Calu3 (cell line): ENCODE measurements at places on chromosomes 5 and 9. TPM values are rescaled to one million over a fixed set of nuclear protein-coding genes. Genes with fewer than 3 reads are reported as not detected.

DNA sequence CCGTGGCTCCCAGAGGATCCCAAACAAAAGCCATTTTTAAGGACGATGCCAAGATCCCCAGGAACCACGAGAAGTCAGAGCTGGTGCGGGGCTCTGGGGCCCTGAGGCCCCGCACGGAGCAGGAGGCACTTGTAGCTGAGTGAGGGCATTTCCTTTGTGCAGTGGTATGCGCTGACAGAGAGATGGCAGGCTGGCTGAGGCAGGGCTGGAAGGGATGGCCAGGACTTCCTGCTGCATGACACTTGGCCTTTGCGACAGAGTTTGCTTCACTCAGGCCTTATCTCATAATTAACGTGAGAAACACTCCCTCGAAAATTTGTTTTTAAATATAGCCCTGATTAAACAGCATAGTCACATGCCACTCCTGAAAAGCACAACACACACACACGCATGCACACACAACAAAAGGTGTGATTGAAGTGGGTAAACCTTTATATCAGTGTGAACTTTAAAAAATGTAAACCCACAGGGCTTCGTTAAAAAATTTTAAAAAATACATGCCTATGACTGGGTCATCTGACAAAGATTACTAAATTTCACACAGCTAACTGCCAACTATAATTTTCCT is 536.6 kb downstream of the PDE4D start:
- no peak for DNase-seq
- peaks cover 17% of the 10 kb centered on the region for H3K4me1 ChIP-seq
- no peak overlapping the region for H3K27ac ChIP-seq
- no peaks in the 10 kb centered on the region for H3K27me3 ChIP-seq
- H3K4me3 ChIP-seq = no peak overlapping the region

DNA sequence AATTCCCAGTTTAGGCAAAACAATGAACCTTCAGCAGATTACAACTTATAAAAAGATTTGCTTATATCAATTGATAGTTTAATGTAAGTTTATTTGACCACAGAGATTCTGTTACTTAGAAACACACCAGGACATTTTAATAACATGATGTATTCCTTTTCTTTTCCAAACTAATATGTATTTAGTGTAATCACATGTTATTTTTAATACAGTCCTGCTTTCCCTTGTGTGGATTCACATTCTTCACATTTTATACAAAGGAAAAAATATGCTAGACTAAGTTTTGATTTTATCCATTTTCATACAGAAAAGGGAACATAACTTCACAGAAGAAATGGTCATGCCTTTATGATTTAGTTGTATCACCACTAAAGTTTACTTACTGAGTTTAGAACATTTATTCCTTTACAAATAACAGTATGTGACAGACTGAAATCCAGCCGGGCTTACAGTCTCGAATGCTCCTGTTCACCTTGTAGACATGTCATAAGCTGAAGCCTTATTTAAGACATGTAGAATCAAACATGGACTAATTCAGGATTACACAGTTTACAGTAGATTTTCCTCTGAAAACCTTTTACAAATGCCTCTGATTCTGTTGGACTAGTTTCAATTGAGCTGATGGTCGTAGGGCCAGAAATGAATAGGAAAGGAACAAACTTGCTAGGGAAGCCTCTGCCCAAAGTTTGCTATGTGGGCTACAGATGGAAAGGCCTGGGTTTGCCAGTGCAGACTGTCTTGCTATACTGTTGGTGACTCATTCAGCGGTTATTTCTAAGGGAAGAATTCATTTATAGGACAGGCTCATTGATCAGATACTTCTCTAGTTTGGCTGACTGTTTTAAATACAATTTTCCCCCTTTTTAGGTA is 6.6 kb upstream of the ASPN start:
- H3K36me3 ChIP-seq = no peaks in the 10 kb centered on the region
- no peaks in the 10 kb centered on the region for H3K27me3 ChIP-seq
- H3K4me3 ChIP-seq = no peak overlapping the region
- no peak overlapping the region for H3K27ac ChIP-seq
- H3K4me1 ChIP-seq = peaks cover 4% of the 10 kb centered on the region

GRCh38 chr5:65305913-65306312 is 175.8 kb downstream of the ADAMTS6 start:
- no peak for DNase-seq
- H3K36me3 ChIP-seq = no peaks in the 10 kb centered on the region
- H3K27me3 ChIP-seq = no peaks in the 10 kb centered on the region
- no peak overlapping the region for H3K27ac ChIP-seq
- H3K4me1 ChIP-seq = no peaks in the 10 kb centered on the region

GRCh38 chr5:174300118-174300940 is 254.8 kb downstream of the NSG2 start:
- no peak for DNase-seq
- H3K27ac ChIP-seq = no peak overlapping the region
- H3K36me3 ChIP-seq = no peaks in the 10 kb centered on the region
- H3K4me1 ChIP-seq = peaks cover 6% of the 10 kb centered on the region
- no peak overlapping the region for H3K4me3 ChIP-seq

DNA sequence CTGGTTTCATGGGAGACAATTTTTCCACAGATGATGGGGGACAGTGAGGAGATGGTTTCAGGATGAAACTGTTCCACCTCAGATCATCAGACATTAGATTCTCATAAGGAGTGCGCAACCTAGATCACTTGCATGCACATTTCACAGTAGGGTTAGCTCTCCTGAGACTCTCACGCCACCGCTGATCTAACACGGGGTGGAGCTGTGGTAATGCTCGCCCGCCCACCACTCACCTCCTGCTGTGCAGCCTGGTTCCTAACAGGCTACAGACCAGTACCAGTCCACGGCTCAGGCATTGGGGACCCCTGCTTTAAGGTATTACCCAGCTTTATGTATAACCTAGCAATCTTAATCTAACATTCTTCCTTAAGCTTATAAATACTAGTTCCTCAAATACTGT is 35.6 kb downstream of the TTC39B start:
- no peaks in the 10 kb centered on the region for H3K36me3 ChIP-seq
- no peak for DNase-seq
- no peak overlapping the region for H3K27ac ChIP-seq
- H3K27me3 ChIP-seq = no peaks in the 10 kb centered on the region
- H3K4me3 ChIP-seq = no peak overlapping the region
- no peaks in the 10 kb centered on the region for H3K4me1 ChIP-seq

- no peak overlapping the region for H3K27ac ChIP-seq
- peaks cover 11% of the 10 kb centered on the region for H3K4me1 ChIP-seq
- H3K36me3 ChIP-seq = no peaks in the 10 kb centered on the region
These were observed 12.2 kb upstream of the F2R start for GRCh38 chr5:76703707-76704106.

GRCh38 chr5:53052499-53052898 is 57.1 kb downstream of the MOCS2 start:
- H3K27me3 ChIP-seq = no peaks in the 10 kb centered on the region
- DNase-seq = no peak
- no peak overlapping the region for H3K4me3 ChIP-seq

- no peak overlapping the region for H3K4me3 ChIP-seq
- H3K4me1 ChIP-seq = no peaks in the 10 kb centered on the region
- DNase-seq = peak; percentile 48
- no peaks in the 10 kb centered on the region for H3K27me3 ChIP-seq
- no peak overlapping the region for H3K27ac ChIP-seq
- H3K36me3 ChIP-seq = peaks cover 67% of the 10 kb centered on the region
These were observed 108.2 kb downstream of the UBE2R2 start for GRCh38 chr9:33924978-33925797.

- peaks cover 34% of the 10 kb centered on the region for H3K4me1 ChIP-seq
- H3K4me3 ChIP-seq = no peak overlapping the region
- H3K27me3 ChIP-seq = no peaks in the 10 kb centered on the region
- H3K36me3 ChIP-seq = no peaks in the 10 kb centered on the region
- H3K27ac ChIP-seq = peak overlapping the region; percentile 40
- DNase-seq = no peak
These were observed 37.4 kb downstream of the MVB12B start for GRCh38 chr9:126363847-126364671.

The HSPA4 gene
- total RNA-seq = 294 and 296 TPM in 2 replicates

DNA sequence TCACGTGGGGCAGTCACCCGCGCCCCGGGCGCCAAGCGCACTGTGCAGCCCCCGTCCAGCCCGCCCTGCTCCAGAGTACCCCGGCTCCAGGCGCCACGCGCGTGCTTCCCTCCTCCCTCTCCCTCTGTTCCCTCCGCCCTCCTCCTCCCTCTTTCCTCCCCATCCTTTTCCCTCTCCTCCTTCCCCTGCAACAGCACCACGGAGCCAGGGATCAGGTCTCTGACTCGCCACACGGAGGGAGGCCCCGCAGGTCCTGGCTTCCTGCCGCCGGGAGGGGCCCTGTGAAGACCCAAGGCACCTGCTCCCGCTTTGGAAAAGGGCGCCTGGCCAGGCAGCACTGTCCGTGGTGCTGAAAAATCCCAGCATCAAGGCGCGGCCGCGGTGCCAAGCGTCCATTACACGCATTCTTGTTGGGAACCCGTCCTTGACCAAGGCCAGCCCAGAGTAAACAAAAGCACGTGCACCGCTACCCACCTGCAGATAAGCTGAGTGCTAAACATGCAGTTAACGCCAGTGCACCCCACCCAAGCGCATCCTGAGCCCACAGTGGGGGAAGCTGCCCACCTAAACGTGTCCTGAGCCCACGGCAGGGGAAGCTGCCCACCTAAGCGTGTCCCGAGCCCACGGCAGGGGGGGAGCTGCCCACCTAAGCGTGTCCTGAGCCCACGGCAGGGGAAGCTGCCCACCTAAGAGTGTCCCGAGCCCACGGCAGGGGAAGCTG is 21.7 kb downstream of the SLC6A18 start:
- peaks cover 66% of the 10 kb centered on the region for H3K27me3 ChIP-seq
- no peak overlapping the region for H3K4me3 ChIP-seq
- no peaks in the 10 kb centered on the region for H3K4me1 ChIP-seq
- peak; percentile 56 for DNase-seq
- no peaks in the 10 kb centered on the region for H3K36me3 ChIP-seq

DNA sequence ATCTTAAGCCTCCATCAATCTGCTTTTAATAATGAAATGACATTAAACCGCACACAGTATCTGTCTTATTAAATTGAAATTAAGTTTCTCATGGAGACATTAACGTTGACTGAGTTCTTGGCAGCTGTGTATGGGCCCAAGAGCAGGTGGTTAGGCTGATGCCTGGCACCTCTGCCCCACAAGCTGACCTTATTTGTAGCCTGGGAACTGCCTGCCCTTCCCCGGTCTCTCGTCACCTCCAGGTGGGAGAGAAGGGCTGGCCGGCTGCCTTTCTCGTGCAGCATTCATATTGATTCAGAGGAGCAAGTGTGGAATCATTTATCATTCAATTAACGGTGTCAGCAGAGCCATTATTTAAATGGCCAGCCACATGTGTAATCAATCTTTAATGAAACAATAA is 53.0 kb upstream of the FCN1 start:
- DNase-seq = no peak
- no peak overlapping the region for H3K4me3 ChIP-seq
- no peaks in the 10 kb centered on the region for H3K36me3 ChIP-seq
- H3K27ac ChIP-seq = no peak overlapping the region

- no peaks in the 10 kb centered on the region for H3K4me1 ChIP-seq
- DNase-seq = no peak
- H3K27me3 ChIP-seq = no peaks in the 10 kb centered on the region
- H3K36me3 ChIP-seq = no peaks in the 10 kb centered on the region
- H3K4me3 ChIP-seq = no peak overlapping the region
- H3K27ac ChIP-seq = no peak overlapping the region
These were observed 429.9 kb downstream of the CAAP1 start for GRCh38 chr9:26462751-26463150.

DNA sequence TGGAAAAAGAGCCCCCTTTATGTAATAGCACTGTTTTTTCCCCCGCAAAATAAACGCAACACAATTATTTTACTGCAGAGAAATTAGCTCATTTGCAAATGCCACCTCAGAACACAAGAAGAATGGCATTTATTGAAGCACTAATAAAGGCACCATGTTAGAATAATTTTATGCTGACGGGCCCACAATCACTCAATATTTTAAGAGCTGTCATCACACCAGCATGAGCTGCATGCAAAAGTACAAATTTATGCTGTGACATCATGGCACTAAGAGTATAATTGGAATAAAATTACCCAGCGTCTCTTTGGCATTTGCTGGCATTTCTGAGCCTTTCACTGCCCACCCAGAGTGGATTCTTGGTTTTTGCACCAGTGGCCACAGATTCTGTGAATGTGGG is 364.6 kb downstream of the TLE4 start:
- H3K36me3 ChIP-seq = no peaks in the 10 kb centered on the region
- H3K4me1 ChIP-seq = no peaks in the 10 kb centered on the region
- H3K27ac ChIP-seq = no peak overlapping the region
- DNase-seq = no peak
- H3K27me3 ChIP-seq = no peaks in the 10 kb centered on the region

DNA sequence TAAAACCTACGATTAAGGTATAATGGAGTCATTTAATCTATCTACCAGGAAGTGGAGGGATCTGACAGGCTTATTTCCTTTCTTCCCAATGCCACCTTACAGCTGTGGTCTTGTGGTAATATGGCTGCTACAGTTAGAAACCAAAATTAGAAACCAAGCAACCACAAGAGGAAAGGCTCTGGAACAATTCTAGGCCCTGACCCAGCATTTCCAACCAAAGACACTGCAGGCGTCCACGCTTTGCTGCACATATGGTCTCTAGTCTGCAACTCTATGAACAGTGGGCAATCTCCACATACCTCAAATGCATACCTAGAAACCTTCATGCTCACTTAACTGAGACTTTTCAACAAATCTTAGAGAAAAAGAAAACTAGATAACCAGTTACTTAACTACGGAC is 339.1 kb downstream of the NFIB start:
- DNase-seq = no peak
- peaks cover 10% of the 10 kb centered on the region for H3K4me1 ChIP-seq
- no peaks in the 10 kb centered on the region for H3K36me3 ChIP-seq
- no peak overlapping the region for H3K27ac ChIP-seq
- no peak overlapping the region for H3K4me3 ChIP-seq
- H3K27me3 ChIP-seq = no peaks in the 10 kb centered on the region

GRCh38 chr9:77876091-77876490 is 155.5 kb downstream of the GNAQ start:
- no peak overlapping the region for H3K27ac ChIP-seq
- H3K36me3 ChIP-seq = no peaks in the 10 kb centered on the region
- H3K4me1 ChIP-seq = peaks cover 8% of the 10 kb centered on the region
- H3K4me3 ChIP-seq = no peak overlapping the region

The IL13 gene
- total RNA-seq = not detected in 2 replicates

The GRIN3A gene
- not detected in 2 replicates for total RNA-seq

DNA sequence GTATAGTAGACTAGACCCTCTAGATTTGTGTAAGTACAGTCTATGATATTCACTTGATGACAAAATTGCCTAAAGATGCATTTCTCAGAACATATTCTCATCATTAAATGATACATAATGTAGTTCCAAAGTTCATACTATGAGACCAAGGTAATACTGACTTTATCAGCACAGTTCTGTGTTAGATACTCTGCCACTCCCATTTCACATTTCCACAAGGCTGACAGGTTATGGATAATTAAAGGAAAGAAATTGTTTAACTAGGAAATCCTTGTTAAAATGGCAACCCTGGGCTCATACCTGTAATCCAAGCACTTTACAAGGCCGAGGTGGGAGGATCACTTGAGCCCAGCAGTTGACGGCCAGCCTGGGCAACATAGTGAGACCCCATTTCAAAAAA is 33.6 kb downstream of the TYRP1 start:
- no peak overlapping the region for H3K4me3 ChIP-seq
- DNase-seq = no peak
- H3K27ac ChIP-seq = no peak overlapping the region
- H3K4me1 ChIP-seq = peaks cover 27% of the 10 kb centered on the region

- H3K27ac ChIP-seq = no peak overlapping the region
- no peaks in the 10 kb centered on the region for H3K4me1 ChIP-seq
- no peak for DNase-seq
These were observed 54.8 kb downstream of the ERCC6L2 start for GRCh38 chr9:95930277-95930676.
